Thoracic aorta (tissue), 2 donors: ENCODE measurements at places on chromosomes 11 and 22. TPM values are rescaled to one million over a fixed set of nuclear protein-coding genes. Genes with fewer than 3 reads are reported as not detected.
A peak's percentile ranks its signal among the peaks of the same experiment; 100 is the strongest.

GRCh38 chr11:61091373-61092279, 10.7 kb upstream of the CD5 start:
- no peak for DNase-seq

- no peak for DNase-seq
Observed at GRCh38 chr11:100939571-100939970, 190.0 kb downstream of the PGR start.

- no peak for DNase-seq
Observed at GRCh38 chr22:29200901-29201300, 4.8 kb upstream of the EMID1 start.

- DNase-seq = no peak
Observed at GRCh38 chr11:73990730-73991129, 8.1 kb upstream of the UCP2 start.

DNA sequence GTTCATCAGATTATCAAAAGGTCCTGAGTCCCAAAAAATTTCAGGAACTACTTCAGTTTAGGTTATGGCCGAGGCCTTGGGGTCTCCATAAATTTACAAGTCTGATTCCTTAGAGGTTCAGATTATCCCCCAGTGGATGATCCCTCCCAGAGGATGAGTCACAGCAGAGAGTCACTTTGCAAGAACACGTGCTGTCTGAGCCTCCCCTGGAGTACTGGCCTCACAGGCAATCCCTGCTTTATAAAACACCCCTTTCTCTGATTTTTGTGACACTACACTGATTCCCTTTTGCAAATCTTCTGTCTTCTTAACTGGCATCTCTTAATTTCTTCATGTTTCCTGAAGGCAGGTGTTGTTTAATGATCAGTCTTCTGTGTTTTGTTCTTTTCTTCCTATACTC, 45.3 kb downstream of the CCDC34 start:
- no peak for DNase-seq

- no peak for DNase-seq
Observed at GRCh38 chr22:28656181-28656580, 23.5 kb downstream of the TTC28 start.

The KRTAP5-9 gene
- total RNA-seq = not detected

GRCh38 chr11:2991452-2992233, 486 bp downstream of the NAP1L4 start:
- no peak for DNase-seq

GRCh38 chr11:46537121-46537520, 56.7 kb downstream of the AMBRA1 start:
- DNase-seq = no peak

- no peak for DNase-seq
Observed at GRCh38 chr22:17835256-17835655, 61.0 kb upstream of the BID start.

The PRR5L gene
- total RNA-seq = 3.2 TPM

The DTX4 gene
- 8.8 TPM for total RNA-seq

GRCh38 chr11:125720781-125721180, 25.3 kb upstream of the PATE1 start:
- DNase-seq = no peak

DNA sequence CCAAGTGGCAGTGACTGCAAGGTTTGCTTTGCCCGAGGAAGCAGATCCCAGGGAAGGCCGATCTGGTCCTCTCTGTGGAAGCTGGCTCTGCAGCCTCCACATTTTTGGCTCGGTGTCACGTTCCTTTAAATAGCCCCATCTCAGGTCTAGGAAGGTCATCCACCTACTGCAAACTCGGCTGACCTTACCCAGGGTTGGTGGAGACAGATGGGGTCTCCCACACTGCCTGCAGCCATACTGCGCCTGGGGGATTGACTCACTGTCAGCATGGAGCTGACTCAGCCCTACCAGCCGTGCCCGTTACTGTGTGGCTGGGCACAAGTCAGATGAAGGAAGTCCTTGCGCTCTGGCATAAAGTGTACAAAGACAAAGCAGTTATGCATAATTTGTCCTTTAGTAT, 16.9 kb downstream of the CDPF1 start:
- DNase-seq = peak; percentile 33

GRCh38 chr11:40185793-40186192, 1273.7 kb downstream of the LRRC4C start:
- DNase-seq = no peak

The ACCSL gene
- not detected for total RNA-seq
